ENCODE measurements at places on chromosomes 7 and 10. TPM values are rescaled to one million over a fixed set of nuclear protein-coding genes. Genes with fewer than 3 reads are reported as not detected.

DNA sequence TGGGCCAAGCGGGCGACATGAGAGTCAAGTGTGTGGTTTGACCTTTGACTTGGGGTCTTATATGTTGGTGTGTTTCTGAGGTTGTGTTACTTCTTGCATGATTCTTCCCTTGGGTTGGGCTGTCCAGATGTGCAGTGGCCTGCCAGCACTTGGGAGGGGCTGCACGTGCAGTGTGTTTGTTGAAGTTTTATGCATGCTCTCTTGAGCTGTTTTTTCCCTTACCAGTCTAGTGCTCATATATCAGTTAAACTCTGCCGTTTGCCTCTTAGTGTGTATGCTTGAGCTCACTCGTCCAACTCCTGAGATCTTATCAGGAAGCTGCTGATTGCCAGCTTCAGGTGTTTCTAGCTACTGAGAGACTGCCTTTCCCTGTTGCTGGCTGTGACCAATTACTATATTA, 23.1 kb downstream of the SP4 start:
- DNase-seq, result no peak

DNA sequence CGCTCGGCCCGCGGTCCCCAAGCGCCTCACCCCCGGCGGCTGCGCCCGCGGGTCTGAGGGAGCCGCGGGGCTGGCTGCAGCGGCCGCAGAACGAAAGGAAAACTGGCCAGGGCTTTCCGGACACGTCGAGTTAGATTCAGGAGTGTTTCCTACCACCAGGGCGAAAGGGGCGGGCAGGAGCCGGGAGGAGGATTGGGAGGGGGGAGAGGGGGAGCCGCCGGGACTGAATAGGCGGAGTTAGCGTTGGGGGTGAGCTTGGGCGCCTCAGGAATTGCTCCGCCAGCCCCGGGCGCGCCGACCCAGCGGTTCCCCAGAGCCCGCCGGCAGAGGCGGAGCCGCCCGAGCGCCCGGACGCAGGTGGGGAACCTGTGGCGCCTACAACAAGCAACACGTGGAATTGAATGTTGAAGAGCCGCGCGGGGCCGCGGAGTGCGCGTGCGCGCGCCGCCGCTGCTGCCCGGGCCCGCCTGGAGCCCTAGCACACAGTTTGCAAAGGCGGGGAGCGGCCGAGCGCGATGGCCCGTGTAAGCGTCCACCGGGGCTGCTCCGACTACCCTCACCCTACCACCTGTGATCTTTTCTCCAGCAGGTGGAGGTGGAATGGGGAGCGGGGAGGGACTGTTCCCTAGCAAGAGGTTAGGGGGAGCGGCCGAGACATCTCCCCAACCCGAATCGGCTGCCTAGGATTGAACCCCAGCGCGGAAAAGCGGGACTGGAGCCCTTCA, at the start of gene CADPS2:
CADPS2 (minus strand) TSS at position 104 of the 725 bp plus-strand sequence. CDS start 123 bp downstream, outside the sequence.
- DNase-seq, result peak; percentile 92

DNA sequence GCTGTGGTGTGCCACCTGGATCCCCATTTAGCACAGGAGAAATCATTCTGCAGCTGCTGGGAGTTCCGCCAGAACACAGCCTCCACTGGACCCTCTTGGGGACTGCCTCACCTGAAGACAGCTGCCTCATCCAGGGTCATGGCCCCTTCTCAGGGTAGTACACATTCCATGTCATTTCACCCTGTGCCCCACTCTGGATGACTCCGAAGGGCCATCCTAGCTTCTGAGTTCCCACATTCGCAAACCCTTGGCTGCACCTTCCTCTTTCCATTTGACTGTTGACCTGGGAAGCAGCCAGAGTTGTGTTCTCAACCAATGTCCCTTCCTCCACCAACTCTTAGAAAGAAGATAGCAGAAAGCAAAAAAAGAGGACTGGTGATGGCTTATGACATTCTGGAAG, 125.6 kb upstream of the TBX20 start:
- DNase-seq, result no peak

DNA sequence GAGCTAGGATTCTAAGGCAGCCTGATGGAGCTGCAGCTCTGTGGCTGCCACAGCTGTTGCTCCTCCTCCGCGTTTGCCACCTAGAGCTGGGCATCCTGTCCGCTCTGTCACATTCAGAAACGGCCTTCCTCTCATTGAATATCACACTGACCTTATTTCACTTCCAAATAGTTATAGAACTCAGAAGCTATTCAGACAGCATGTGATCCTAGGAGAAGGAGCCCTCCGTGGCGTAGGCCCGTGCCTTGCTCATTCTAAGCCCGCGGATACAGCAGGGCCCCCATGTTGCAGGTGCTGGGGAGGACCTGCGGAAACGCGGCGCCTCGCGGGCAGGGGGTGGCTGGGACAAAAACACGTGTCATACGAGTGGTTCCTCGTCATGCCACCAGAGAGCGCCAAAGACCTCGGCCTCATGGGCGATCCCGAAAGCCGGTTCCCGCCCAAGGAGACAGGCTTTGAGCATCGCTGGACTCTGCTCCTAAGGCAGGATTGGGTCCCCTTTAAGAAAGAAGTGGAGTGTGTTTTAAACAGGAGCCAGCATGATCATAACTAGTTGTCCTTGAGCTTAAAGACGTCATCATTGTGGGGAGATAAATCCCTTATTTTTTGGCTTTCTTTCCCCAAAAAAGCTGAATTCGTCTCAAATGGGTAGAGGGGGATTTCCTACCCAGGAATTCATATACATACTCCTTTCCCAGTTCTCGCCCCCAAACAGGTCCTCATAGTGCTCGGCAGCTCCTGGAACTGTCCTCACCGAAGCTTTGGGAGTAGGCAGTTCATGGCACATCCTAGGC, 17.9 kb upstream of the FIGNL1 start:
- peak; percentile 80 for DNase-seq

DNA sequence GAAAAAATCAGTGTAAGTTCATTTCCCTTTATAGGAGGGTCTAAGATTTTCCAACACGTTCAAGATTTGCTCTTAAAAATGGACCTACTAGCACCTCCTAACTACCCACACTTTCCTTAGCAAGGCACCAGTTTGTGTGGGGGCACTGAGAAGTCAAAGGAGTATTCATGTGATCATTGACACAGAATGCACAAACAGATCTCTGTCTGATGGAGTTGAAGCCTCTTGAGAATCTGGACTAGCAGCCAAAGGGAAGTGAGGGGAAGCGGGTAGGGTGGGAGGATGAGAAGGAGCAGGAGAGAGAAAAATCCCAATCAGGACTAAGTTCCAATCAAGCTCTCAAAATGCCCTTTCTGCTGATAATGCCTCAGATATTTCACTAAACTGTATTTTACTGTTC, 4.1 kb downstream of the MMS19 start:
- peak; percentile 15 for DNase-seq

DNA sequence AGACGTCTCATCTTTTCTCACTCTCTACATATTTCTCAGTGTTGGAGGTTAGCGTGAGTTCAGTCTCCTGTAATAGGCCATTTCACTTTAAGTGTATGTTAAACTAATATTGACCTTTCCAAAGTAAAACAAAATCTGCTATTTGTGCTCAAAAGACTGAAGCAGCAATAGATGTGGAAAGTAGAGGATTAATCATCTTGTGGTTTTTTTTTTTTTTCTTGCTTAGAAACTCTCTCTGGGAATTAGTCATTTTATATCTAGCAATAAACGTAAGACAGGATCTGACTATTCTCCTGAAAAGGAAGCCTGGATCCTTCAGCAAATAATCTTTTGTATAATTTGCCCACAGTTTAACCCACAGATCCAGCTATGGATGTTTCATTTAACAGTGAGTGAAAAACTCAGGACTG, 81.7 kb downstream of the NRP1 start:
- DNase-seq, result peak; percentile 88

DNA sequence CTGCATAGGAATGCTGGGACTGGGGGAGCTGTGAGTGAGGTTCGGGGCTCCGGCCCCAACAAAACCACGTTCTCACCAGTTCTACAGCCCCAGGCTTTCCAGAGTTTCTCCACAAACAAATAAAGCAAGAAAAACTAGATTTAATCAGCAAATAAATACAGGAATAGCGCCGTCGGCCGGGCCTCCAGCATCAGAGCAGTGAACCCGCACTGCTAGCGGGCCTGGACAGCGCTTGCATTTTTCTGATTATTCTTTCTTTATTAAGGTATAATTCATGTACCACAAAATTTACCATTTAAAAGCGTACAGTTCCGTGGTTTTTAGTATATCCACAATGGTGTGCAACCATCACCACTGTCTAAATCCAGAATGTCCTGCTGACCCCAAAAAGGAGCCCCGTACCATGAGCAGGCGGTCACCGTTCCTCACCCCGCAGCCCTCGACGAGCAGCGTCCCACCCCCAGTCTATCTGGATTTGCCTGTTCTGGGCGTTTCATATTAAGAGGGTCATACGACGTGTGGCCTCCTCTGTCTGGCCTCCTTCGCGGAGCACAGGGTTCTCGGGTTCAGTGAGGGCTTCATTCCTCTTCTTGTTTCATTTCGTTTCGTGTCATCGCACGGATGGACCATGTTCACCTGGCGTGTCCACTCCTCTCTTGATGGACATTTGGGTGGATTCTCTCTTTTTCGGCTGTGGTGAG, 35.5 kb upstream of the FOXL3 start:
- DNase-seq, result no peak

DNA sequence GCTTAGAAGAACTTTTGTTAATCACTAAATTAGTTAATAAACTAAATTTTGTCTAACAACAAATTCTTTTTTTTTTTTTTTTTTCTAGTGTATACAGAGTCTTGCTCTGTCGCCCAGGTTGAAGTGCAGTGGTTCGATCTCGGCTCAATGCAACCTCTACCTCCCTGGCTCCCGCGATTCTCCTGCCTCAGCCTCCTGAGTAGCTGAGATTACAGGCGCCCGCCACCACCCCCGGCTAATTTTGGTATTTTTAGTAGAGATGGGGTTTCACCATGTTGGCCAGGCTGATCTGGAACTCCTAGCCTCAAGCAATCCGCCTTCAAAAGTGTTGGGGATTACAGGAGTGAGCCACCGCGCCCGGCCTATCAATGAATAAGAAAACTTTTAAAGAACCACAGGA, 1.1 kb upstream of the IQUB start:
- no peak for DNase-seq

DNA sequence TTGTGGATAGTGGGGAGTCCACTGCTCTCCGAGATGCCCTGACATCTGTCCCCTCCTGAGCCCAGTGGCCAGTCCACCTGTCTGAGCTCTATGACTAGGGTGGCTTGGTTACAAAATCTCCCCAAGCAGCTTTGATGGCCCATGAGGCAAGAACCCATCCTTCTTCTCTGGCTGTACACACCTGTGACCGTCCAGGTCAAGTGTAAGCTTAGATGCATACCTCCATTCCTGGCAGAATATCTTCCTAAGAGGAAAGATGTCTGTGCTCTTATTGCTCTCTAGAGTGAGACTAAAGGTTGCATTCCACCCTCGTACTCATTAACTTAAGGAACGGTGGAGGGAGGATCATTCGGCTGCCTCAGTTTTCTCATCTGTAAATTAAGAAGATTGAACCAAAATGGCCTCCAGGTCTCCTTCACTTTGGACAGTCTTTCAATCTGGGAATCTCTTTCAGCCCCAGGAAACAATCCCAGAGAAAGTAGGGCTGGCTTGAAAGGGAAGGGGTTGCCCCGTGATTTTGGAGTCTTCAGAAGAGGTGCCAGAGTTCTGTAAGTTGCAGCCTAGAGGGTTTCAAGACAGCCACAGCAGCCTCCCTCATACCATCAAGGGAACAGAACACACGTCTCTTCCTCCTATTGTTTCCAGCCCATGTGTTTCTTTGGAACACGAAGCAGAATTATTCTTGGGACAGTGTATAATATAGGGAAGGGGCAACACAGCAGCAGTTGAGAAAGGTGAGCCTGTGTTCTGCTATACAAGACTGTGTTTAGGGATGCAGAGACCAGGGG, 5.5 kb downstream of the HOXA4 start:
- DNase-seq, result peak; percentile 60

DNA sequence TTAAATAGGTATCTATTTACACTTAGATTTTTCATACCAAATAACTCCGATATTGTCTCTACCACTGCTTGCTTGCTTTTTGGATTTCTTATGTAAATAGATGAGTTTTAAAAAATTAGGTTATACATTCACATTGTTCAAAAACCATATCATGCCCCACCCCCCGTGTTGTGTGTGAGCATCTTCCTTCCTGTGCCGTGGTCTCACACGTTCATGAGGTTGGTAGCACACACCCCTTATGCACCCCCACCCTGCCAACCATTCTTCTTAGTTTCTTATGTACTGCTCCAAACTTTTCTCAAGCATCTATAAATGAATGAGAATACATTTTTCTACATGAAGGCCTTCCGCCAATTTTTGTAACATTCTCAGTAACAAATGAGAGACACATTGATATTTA, 115.6 kb downstream of the FANK1 start:
- no peak for DNase-seq

DNA sequence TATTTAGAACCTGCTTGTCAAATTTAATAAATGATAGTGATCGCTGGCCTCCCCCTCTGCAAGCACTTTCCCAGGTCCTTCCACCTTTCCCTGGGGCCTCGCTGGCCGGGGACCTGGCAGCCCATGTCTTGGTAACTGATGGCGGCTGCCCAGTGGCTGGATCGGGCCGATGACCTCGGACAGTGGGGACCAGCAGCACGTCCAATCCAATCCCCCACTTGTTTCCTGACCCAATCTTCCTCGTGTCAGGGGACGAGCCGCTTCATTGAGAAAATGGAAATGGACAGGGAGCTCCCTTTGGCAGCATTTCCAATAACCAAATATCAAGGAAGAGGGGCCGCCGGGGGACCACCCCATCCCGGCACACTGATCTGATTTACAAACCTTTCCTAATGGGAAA, 17.2 kb downstream of the EBF3 start:
- DNase-seq, result no peak

- no peak for DNase-seq
Measured at GRCh38 chr10:22454634-22455033, 109.3 kb downstream of the SPAG6 start.

Gene RUFY2
- polyA plus RNA-seq, result 5.7 TPM

Gene PLXDC2
- 0.32 TPM for polyA plus RNA-seq

Gene PRSS2
- 0.25 TPM for polyA plus RNA-seq

Gene GDI2
- 154 TPM for polyA plus RNA-seq

Gene LDB3
- polyA plus RNA-seq, result not detected

Gene ELN
- polyA plus RNA-seq, result 3.1 TPM

Gene ASB15
- not detected for polyA plus RNA-seq

Gene CCDC126
- 4.9 TPM for polyA plus RNA-seq

Gene KCNMA1
- 0.14 TPM for polyA plus RNA-seq

Gene MBLAC1
- polyA plus RNA-seq, result 2.1 TPM
